ENCODE measurements at places on chromosomes 4 and X. TPM values are rescaled to one million over a fixed set of nuclear protein-coding genes. Genes with fewer than 3 reads are reported as not detected.

RBMXL3 gene
- not detected for total RNA-seq

CFAP47 gene
- not detected for total RNA-seq

CT45A5 gene
- total RNA-seq, result not detected

DCAF4L1 gene
- total RNA-seq, result 0.13 TPM

HEPH gene
- not detected for total RNA-seq

GRIPAP1 gene
- 20.9 TPM for total RNA-seq

Data from A549 treated with GW870086 at 1 μM for 4 hours (cell line).